ENCODE measurements at places on chromosomes 1 and 21. TPM values are rescaled to one million over a fixed set of nuclear protein-coding genes. Genes with fewer than 3 reads are reported as not detected.

MCOLN2 gene
- 1.9 TPM for total RNA-seq

PAQR6 gene
- total RNA-seq: 3.6 TPM

SAMSN1 gene
- not detected for total RNA-seq

SIM2 gene
- total RNA-seq: 11.7 TPM

WNT2B gene
- total RNA-seq: 0.22 TPM

CDC42BPA gene
- total RNA-seq: 6.4 TPM

Data from A549 treated with RU486 at 1 μM for 4 hours (cell line).